ENCODE measurements at places on chromosomes 6 and 20.
A peak's percentile ranks its signal among the peaks of the same experiment; 100 is the strongest.

DNA sequence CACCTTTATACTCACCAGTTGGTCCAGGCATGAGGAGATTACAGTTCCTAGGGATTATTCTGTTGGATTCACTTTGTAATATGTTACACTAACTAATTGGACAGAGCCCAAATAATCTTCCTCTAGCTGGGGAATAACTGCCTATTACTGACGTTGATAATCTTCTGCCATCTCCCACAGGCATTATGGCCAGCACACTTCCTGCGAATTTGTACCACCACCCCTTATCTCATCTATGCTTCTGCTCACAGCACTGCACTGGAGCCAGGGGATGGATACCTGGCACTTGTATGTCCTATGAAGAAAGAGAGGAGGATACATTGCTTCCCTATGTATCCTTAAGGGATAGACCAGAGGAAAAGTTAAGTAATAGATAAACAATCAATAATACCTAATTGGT, 494.8 kb upstream of the MAN1A1 start:
- no peak for DNase-seq

- DNase-seq = no peak
Measured at GRCh38 chr6:108741331-108741989, 106.8 kb upstream of the ARMC2 start.

DNA sequence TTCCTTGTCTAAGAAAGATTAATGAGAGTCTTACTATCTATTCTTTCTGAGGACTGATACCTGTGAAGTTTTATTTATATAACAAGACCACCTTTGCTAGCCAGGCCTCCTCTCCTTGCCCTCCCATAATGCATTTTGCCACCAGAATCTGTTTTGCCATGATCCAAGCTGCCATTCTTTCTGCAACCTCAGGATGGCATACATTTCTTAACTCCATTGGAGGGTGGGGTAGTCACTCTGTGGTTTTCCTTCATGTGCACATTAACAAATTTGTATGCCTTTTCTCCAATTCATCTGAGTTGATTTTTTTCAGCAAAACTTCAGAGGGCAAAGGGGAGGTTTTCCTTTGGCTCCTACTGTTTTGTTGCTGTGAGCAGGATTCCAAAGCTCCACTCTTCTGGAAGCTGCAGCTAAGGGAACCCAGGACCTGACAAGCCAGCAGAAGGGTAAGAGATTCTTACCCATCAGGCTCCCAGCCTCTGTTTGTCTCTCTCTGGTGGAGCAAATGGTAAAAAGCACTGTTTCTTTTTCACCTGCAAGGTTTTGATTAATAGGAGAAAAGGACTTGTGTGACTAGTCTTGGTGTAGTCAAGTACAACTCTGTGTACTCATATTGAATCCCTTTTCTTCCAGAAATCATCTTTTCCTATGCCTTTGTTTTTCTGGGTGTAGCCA, 26.2 kb upstream of the ENPP4 start:
- DNase-seq = no peak

DNA sequence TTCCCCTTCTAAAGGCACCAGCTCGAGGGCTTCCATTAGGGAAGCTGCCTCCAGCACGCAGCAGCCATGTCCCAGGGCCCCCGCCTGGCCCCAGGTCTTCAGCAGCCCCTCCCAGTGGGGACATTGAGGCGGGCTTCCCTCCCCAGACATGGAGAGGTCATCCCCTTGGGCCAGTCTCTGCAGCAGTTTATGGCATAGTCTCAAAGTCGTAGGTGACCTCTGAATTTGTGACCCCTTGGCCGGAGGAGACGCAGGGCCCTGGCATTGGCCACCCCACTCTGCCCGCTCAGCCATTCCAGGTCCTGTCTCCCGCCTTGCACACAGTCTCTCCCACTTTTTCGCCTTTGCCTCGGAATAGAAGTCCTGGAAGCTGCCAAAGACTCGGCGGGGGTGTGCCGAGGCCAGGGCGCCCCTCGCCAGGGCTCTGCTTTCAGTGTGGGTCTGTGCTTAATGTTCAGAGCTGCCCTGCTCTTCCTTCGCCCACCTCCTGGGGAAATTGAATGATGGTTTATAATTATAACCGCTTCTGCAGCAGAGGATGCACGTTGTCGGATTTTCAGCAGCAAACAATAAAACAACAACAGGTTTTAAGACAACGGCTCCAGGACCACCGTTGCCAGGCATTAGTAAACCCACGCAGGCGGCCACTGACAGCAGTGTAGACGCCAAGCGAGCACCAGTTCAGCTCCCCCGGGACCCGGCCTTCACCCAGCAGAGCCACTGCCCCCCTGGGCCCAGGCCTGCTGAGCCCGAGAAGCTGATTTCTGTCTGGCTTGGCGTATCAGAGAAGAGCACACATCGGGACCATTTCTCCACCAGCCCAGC, 187.0 kb downstream of the TAF4 start:
- DNase-seq = no peak

DNA sequence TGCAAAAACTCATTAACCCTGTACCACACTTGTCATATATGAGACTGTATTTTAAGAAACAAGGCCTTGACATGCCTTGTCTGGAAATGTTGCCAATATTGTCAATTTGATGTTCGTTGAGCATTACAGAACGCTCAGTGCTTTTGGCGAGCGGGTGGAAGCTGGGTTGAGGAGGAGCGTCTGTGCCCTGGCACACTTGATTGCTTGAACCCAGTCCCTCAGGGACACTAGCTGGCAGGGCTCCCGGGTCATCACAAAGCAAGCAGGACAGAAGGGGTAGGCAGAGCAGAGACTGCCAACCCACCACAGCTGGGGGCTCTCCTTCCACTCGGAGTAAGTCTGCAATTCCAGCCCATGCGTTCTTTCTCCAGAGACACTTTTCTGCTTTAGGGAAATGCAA, 286.3 kb downstream of the KHDC1L start:
- no peak for DNase-seq

DNA sequence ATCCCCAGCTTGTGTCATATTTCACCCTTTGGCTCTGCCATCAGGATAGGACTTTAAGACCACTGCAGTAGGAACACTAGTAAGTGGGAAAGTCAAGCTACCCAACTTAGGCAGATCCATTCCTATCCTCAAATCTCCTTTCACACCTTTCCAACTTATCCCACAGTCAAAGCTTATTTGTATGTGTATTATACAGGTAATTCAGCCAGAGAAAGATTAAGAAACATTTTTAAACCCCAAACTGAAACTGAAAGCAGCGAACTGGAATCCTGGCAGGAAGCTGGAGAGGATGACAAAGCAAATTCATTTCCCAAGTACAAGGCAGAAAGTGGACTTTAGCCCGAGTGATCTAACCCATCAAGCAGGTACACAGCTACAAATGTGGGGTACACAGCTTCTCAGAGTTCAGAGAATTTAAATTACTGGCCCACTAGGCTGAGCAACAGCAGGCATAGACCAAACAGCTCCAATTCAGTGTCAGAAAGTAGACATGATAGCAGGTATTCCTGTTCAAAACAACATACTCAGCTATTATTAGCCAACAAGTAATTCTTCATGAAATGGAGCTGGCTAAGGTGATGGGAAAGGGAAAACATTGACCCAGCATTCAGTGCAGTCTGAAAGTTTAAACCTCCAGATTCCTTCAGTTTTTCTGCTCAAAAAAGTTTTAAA, 39.1 kb downstream of the ILRUN start:
- DNase-seq = no peak

- DNase-seq = peak; percentile 35
Measured at GRCh38 chr6:137867685-137868509, 838 bp downstream of the TNFAIP3 start.

GRCh38 chr6:12962529-12962928, 246.0 kb downstream of the PHACTR1 start:
- DNase-seq = no peak

DNA sequence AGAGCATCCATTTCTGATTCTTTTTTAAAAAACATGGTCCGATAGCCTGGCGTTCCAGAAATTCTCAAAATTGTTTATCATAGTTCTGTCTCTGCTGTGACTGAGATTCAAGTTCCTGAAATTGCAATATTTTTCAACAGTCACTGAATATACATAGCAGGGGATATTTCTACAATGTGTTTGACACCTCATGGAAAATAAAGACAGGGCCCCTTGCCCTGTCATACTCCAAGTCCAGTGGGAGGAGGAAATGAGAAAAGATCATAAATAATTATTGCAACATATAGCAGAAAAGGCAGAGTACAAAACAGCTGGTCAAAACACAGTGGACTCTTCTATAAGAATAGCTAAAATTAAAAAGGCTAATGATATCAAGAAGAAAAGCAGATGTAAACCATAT, 234.8 kb upstream of the SPTLC3 start:
- DNase-seq = no peak

- DNase-seq = no peak
Measured at GRCh38 chr6:24477070-24477469, 12.3 kb downstream of the GPLD1 start.

DNA sequence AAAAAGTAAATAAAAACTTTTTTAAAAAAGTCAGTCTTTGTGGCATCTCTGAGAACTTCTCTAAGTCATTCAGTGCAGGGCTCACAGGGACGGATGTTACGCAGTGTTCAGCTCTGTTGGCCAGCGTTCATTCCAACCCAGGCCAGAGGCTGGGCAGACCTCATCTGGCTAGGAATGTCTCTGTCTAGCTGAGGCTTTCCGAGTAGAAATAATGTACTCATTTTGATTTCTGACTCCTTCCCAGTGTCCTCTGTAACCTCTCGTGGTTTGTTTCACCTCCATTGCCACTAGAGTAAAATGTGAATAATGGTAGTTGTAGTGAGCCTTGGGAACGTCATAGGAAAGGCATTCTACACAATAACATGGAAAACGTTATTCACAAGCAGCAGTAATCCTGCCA, 135.1 kb downstream of the TMEM242 start:
- DNase-seq = no peak

GRCh38 chr6:356828-357251, 34.7 kb upstream of the IRF4 start:
- DNase-seq = no peak

DNA sequence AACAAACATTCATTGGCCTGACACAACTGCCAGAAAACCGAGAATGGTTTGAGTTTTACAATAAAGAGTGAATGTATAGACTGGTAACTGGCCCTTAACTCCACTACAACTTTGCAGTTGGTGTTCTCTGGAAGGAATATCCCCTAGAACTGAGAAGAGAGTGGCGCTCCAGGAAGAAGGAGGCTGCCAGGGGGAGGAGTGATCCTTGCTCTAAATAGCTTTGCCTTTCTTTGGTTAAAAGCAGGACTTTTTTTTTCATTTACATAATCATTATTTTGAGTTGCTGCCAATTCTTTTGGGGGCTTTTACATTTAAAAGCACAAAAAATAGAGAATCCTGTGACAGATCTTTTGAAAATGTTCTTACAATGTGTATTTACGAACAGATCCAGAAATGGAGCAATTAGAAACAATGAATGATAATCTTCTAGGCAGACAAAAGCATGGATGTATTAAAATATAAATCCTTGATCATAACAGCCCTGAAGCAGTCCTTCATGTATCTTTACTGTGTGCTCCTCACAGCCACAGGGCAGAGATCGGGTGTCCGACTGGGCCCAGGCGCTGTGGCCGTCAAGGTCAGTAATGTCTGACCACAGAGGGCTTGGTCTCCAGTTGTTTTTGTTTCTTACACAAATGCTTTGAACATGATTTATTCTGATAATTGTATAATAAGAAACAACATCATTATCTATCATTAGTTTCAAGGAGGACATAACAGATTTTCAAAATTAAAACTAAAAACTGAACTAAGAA, 612.2 kb downstream of the HDGFL1 start:
- DNase-seq = no peak

DNA sequence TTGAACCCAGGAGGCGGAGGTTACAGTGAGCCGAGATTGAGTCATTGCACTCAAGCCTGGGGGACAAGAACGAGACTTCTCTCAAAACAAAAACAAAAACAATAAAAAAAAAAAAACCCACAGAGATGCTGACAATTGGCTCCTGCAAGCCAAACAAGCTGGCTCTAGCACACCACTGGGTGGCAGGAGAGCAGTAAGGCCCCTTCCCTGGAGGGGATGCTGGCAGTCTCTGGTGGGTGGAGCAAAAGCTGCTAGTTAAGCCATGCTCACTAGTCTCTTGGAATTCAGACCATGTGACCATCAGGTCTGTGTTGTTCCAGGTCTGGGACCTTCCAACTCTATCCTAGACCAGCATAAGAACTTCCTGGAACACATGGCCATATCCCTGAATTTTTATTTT, 18.9 kb upstream of the DSN1 start:
- DNase-seq = peak; percentile 70

DNA sequence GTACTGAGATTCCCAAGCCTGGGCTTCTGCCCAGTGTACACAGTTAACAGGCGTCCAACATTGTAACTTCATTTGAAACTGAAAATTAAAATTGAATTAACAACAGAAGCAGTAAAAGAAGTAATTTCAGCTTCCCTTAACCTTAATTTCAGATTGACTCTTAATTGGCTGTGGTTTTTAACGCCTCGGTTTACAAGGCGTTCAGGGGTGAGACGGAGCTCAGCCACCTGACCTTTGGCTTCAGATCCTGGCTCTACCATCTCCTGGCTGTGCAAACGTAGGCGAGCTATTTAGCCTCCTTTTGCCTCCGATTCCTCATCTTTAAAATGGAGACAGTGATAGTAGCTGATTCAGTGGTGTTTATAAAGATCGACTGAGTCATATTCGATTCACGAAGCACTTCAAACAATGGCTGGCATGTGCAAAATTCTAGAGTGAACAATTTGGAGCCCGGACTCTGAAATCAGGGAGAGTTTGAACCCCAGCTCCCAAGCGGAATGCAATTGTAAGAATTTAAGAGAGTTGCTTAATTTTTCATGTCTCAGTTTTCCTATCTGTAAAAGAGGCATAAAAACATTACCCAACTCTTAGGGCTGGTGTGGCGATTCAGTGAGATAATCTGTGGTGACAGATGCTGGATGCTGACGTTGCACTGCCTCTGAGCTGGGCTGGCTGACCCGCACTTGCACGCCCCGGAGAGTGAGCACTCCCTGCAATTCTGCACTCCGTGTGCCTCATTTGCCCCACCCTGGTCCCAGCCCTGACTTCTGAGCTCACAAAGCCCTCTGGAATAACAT, 23.5 kb upstream of the OCSTAMP start:
- DNase-seq = no peak

- no peak for DNase-seq
Measured at GRCh38 chr6:120077489-120077888, 727.9 kb upstream of the MAN1A1 start.

DNA sequence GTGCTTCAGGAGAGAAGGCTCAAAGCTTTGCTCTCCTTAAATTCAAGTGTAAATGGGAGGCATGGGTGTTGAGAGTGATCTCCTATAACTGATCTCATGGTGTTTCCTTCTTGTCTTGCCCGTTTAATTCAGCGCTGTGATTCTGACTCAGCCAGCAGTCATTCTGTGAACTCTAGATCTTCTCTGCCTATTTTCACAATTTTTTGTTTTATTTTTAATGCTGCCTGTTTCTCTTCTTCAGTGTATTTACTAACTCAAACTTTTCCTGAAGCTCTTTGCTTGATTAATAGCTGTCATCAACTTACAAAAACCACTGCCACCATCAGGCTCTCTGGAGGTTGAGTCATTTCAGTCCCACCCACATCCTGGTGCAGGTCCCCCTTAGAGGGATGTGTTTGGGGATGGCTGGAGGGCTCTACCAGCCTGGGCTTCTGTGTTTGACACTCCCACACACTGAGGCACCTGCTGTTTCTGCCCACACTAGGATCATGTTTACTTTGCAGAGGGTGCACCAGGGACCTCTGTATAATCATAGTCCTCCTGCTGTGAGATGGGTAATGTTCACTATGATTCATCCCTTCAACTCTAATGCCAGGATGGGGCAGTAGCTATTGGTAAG, 94.0 kb downstream of the SHLD1 start:
- DNase-seq = no peak
